Bone marrow (tissue), 2 donors: ENCODE measurements at places on chromosomes 11 and 22.

- DNase-seq = no peak
These were observed 20.4 kb downstream of the FAM168A start for GRCh38 chr11:73577496-73577917.

- no peak for DNase-seq
These were observed 279.7 kb downstream of the CADM1 start for GRCh38 chr11:115224551-115224950.

GRCh38 chr11:72730243-72730642 lies 22.0 kb downstream of the ARAP1 start:
- DNase-seq = no peak

DNA sequence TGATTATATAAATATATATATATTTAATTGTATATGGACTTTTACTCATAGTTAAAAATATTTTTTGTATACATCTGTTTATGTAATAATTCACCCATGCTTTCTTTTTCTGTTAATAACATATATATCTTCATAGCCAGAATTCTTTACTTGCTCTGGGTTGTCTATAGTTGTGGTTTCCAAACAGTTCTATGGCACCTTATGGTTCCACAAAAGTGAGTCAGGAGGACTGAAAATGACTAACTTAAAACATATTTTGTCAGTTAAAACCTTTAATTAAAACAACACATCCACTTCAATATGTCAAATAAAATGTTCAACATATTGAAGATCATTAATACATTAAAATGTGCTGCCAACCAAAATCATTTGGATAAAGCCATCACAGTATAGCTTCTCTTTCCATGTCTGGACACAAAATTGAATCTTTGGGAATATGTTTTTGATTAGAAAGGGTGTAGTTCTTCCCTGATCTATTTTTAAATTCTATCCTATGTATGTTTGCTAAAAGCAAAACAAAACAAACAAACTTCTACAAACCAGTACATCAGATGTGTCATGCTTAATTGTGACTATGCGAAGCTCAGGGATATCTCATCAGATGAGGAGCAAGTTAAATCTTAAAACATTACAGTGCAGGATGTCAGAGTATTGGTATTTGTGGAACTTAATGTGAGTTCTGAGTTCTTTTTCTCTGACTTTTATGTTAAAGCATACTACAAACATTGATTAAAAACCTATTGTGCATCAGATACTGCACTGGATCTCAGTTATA lies 1488.4 kb upstream of the TENM4 start:
- no peak for DNase-seq

GRCh38 chr11:73227571-73228211 lies 9.6 kb downstream of the P2RY2 start:
- no peak for DNase-seq

DNA sequence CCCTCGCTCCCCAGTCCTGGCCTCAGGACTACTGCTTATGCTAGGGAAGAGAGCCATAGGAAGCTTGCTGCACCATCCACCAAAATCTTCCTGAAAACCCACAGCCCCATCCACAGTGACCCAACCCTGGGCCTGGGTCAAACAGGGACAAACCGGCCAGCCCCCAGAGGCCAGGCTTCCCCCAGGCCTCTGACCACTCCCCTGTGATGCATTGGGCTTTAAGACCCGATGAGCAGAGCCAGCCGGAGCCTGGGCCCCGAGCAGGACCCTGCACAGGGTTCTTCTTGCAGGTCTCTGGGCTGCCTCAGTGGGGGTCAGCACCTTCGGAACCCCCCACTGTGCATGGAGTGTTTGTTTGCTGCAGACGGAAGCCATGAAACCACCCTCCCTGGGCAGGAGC lies 583.7 kb downstream of the BRD1 start:
- no peak for DNase-seq
